Stimulated activated CD8-positive, alpha-beta memory T cell treated with anti-CD3 and anti-CD28 coated beads, Interleukin-4, amount 100 ng/mL, for 24 hours (primary cell): ENCODE measurements at places on chromosomes 4 and X.

DNA sequence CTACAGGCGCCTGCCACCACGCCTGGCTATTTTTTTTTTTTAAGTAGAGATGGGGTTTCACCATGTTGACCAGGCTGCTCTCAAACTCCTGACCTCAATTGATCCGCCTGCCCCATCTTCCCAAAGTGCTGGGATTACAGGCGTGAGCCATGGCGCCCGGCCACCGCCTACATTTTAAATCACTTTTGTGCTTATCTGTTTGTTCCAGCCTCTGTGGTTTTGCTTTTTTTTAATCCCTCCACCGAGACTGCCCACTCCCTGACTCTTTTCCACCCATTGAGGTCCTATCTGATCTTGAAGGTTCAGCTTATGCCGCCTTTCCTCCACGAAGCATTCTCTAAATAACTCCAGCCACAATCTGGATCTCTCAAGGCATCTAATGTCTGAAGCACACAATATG lies 73.5 kb downstream of the CHRDL1 start:
- no peak for DNase-seq

DNA sequence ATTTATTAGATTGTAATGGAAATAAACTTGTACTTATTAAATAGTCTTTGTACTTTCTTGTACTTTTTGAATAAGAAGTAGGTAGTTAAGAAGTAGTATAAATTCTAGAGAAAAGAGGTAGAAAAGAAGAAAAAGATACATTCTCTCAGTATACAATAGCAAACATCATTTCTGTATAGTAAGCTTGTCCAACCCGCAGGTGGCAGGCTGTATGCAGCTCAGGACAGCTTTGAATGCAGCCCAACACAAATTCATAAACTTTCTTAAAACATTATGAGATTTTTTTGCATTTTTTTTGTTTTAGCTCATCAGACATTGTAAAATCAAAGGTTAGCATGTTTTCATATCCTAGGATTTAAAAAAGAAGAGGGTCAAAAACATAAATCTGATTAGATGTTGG lies 441.6 kb downstream of the DTHD1 start:
- no peak for DNase-seq

DNA sequence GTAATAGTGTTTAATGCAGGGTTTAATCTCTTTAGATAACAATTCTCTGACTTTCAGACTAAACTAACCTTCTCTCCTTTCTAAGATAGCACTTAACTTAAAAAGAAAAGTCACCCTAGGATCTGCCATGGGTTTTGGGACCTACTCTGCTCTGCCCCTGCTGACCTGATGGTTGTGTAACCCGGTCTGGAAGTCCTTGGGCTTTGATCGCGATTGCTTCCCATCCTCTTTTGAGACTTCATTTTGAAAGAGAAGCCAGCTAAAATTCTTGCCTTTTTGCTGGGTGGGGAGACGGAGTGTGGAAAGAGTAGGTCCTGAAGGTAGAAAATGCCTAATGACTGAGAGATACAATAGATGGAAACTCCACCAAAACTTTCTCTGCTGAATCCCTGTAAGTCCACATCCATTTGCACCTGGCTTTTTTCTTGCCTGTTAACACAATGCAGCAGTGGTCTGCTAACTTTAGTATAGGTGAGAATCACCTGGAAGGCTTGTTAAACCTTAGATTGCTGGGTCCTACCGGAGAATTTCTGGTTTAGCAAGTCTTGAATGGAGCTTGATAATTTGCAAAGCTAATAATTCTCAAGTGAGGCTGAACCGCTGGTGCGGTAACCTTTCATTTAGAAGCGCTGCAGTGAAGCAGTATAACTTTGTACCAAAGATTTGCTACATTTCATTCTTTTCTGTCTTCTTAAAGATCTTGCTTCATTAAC lies 45.6 kb upstream of the CCSER1 start:
- DNase-seq = no peak

- DNase-seq = no peak
These were observed 192.9 kb upstream of the CNKSR2 start for GRCh38 chrX:21181232-21181853.

DNA sequence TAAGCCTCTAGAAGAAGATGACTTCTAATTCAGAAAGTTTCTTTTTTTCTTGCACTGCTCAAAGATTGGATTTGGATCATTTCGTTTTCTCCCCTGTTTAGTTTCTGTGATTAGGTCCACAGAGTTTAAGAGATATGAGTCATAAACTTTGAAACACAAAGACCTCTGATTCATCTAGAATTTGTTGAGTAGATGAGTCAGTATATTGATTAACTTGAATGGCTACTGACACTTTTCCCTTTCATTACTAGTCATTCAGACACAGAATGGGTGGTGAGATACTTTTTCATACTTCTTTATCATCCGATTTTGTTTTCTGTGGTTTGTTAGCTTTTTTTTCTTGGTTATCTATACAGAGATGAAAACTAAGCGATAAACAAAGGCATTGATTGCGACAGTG lies 34.1 kb upstream of the AFF2 start:
- DNase-seq = no peak

GRCh38 chrX:24169211-24169610 lies 19.7 kb downstream of the ZFX start:
- no peak for DNase-seq

GRCh38 chr4:142824368-142824767 lies 21.7 kb downstream of the INPP4B start:
- DNase-seq = no peak

GRCh38 chrX:102126863-102127262 lies 1.4 kb downstream of the TCEAL2 start:
- no peak for DNase-seq

DNA sequence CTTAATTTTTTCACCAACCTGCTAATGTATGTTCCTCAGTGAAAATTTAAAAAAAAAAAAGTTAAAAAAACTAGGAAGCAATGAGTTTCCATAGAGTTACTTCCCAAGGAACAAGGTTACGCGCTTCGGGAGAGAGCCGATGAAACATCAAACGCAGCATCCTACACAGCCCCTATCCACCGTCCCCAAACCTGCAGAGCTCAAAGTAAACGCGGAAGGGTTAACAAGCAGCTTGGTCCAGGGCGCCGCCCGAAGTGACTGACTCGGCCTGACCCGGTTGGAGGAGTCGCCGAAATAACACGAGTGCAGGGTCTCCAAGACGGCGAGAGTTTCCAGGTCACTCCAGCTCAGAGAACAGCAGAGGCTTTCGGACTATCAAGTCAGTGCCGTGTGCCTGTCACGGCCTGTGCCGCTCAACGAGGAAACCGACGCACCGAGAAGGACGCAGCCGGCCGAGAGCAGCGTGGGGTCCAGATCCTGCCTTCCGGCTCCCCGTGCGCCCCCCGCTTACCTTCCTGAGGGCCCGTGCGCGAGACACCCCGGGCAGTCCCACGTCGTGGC lies 512 bp downstream of the NOP14 start:
- DNase-seq = no peak

DNA sequence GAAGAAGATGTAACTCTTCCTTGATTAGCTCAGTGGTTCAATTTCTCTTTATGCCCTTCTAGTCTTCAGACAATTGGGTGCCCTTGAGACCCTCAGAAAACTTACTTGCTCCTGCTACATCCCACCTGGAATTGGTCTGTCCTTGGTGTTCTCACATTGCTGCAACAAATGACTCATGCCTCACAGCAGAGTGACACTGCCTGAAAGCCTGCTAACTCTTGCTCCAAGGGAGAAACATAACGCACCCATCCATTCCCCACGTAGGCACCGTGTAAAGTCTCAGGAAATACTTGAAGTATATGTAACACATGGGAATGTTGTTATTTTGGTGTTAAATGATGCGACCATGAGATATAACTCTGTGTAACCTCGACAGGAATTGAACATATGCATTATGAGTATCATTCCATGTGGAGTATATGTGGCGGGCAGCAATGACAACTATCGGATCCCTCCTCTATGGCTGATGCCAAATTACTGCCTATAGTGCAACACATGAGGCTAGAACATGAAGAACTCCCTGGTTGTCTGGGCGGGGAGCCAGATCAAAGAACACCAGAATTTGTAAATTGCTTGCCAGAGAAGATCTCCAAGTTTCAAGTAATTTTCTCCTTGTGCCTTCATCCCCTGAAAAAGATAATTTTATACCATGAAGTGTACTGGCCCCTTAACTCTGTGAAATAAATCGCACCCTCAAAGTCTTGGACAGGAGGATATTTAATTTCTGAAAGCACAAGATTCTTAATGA lies 231.3 kb upstream of the STK26 start:
- no peak for DNase-seq

DNA sequence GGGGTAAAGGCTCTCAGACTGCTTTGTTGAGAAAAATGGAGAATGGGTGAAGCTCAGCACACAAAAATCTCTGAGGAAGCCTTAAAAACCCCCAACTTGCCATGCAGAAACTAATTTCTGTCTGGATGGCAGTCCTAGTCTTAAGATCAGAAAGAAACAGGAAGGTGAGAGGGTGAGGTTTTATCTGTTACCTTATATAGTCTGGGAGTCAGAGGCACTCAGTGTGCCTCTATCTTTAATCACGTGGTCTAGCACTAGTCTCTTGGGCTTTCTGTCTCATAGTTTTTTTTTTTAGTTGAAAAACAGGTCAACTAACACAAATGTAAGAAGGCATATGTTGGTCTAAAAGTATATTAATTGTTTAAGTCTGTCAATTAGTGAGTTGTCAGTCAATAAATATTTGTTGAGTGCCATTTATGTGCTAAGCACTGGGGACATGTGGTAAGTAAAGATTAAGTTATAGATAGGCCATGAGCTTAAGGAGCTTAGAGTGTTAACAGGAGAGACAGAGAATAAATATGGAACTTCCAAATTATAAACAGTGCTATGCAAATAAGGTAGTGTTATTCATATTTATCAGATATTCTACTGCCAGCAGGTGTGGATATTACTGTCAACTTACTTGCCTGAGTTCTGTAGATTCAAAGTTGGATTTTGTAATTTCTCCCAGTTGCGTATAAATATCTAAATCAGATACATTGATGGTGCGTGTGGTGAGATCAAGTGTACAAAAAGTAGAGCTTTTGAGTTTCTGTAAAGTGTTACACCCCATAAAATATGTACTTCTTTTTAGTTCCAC lies 7.0 kb downstream of the CYBB start:
- no peak for DNase-seq

- no peak for DNase-seq
These were observed 28.1 kb downstream of the SLC25A43 start for GRCh38 chrX:119427024-119427794.

GRCh38 chr4:64883087-64883807 lies 474.0 kb upstream of the TECRL start:
- DNase-seq = no peak

DNA sequence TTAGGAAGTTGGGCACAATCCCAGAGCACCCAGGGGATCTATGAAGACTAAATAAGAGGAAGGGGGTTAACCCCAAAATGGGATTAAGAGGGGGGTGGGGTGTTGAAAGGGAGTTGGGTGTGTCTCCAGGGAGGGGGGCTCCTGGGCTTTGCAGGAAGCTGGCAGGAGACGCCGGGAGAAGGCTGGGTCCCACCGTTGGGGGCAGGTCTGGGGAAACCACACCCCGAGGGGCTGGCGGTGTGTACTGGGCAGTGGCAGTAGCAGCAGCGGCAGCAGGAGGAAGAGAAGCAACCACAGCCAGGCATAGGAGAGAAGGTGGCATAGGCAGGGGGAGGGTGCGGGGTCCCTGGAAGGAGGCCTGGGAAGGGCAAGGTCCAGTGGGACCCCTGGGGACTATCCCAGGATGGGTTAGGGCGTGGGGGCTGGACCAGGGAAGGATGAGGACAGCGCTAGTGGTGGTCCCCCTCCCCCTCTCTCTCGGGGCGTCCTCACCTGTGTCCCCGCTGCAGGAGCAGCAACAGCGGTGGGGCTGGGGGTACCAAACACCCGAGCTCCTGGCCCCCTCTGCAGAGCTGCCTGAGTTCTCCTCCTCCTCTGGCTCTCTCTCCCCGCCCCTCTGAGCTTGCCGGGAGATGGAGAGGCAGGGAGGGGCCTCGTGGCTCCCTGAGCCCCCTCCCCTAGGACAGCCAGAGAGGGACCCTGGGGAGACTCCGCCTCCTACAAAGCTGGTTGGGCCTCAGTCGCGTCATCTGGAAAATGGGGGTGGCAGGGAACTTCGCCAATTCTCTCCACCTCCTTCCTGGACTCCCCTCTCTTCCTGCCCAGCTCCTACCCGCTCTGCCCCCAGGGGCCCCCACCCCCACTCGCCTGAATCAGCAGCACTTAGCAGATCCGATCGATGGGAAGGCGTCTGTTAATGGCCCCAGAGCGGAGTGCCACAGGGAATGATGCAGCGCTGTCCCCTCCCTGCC lies at the start of gene KCND1:
TSS of gene KCND1 (minus strand) at position 596 of the 971 bp plus-strand sequence. CDS start 1,573 bp downstream, outside the sequence.
- no peak for DNase-seq

GRCh38 chrX:130295519-130296296 lies 27.0 kb upstream of the ZNF280C start:
- DNase-seq = no peak

- no peak for DNase-seq
These were observed 52.9 kb downstream of the SUPT20HL2 start for GRCh38 chrX:24260842-24261550.

- no peak for DNase-seq
These were observed 752 bp downstream of the ERAS start for GRCh38 chrX:48826876-48827653.

- no peak for DNase-seq
These were observed 324.0 kb downstream of the ARHGAP10 start for GRCh38 chr4:148055844-148056243.

DNA sequence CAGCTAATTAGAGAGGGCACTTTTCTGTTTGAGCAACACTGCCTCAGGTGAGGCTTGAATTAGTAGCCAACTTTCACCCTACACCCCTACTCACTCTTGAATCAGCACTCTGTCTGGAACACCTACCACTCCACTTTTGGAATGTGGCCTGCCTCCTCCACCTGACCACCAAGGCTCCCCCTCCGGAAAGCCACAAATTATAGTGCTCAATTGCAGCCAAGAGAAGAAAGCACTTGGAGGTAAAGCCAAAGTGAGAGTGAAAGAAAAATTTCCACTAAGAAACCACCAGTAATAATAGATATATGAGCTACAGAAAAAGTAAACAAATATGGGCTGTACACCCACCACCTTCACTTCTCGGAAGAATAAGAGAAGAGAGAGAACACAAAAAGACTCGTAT lies 41.1 kb downstream of the PPP3CA start:
- no peak for DNase-seq

DNA sequence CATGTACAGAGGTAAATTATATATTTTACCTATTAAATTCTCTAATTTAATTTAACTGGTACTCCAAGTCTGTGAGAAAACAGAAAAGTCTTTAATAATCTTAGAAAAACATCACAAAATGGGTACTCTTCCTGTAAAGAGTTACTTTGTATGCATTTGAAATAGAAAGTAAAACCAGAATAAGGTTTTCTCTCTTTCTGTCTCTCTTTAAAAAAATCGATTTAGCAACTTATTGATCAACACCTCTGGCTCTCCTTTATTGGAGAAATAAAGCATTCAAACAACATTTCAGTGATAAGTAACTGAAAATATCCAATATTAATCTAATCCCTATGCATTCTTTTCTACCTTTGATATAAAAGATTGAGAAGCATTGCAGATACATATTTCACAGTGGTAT lies 27.4 kb downstream of the ATOH1 start:
- DNase-seq = no peak

- no peak for DNase-seq
These were observed 131.0 kb downstream of the DCLK2 start for GRCh38 chr4:150209140-150209829.

DNA sequence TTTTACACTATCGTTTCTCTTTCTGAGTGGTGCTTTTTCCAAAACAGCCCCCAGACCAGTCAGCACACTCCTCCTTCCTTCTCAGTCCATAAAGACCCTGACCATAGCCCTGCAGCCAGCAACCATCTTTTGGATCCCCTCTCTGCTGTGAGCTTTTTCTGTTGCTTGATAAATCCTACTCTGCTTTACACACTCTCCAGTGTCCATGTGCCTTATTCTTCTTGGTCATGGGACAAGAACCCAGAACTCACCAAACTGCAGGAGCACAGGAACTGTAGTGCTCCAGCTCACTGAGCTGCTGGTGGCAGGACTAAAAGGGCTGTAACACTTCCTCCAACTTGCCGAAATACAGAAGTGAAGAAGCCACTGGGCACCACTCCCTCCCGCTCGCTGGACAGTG lies 32.5 kb downstream of the COX18 start:
- no peak for DNase-seq
